ENCODE measurements at places on chromosomes 1 and 21.

- DNase-seq = no peak
Measured at GRCh38 chr1:86773341-86774288, 69.2 kb downstream of the SH3GLB1 start.

DNA sequence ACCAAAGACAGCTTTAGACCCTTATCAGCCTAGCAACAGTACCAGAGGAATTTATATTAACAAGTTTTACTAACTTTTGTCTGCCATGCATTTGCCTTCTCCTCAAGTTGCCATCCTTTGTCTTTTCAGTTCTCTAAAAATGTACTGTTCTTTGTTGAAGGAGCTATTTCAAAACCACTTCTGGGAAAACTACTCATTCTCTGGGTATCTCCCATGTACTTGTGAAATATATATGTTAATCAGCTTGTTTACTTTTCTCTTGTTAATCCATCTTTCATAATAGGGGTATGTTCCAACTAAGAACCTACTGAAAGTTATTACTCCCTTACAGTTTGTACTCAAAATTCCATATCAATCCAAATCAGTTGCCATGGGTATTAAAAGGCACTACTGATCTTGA lies 16.3 kb downstream of the DPYD start:
- no peak for DNase-seq

DNA sequence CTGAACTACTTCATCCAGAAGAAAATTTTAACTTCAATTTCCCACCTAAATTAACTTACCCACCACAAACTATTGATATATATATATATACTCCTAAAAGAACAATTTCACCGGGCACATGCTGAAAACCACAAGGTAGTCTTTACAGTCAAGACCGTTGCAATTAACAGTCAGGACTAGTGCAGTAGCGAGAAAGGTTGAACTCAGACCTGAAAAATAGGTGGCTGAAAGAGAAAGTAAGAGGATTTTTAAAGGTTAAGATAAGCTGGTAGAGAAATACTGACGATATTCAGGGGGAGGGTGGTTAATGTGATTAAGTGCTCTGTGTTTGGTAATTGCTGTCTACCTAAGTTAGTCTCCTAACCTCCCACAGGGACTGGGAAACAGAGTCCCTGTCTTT lies 1153.5 kb upstream of the TMPRSS15 start:
- no peak for DNase-seq

DNA sequence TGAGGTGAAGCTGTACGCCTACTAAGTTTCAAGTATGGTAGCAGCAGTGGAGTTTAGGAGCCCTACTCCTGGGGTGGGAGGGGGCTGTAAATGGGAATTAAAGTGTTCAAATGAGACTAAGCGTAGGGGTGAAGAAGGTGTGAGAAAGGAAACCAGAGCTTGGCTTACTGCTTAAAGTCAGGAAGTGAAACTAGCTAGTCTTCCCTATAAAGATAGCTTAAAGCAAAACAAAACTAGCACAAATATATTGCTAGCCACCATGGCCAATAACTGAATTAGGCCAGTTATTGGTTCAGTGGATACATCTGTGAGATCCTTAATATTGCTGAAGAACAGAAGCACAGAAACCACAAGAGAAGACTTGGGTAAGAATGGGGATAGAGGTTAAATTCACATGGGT lies 492.2 kb upstream of the PKN2 start:
- no peak for DNase-seq

DNA sequence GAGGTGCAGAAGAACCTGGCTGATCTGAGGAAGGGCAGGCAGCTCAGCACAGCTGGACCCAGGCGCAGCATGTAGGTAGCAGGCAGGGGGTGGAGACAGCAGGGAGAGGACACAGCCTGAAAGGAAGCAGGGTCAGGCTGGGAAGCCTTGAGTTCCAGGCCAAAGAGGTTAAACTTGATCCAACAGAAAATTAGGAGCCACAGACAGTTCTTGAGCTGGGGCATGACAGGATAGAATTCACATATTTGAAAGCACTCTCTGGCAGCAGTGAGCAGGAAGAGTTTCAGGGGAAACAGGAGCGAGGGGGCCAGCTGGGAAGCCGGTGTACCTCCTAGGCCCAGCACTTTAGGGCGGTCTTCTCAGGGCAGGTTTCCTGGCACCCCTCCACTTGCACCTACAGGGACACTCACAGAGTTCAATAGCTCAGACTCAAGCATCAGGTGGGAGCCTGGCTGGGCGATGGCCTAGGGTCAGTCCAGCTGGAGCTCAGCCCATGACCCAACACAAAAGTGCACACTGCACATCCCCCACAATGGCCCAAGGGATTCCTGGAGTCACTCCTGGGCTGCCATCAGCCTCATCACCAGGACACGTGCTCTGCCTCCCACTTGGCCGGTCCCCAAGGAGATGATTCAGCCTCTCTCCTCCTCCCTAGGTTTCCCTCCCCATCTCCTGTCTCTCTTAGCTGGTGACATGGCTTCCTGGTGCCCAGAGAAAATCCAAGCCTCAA lies 22.7 kb downstream of the MATN1 start:
- DNase-seq = no peak

- peak; percentile 23 for DNase-seq
Measured at GRCh38 chr1:23916209-23917131, 3.3 kb upstream of the CNR2 start.

DNA sequence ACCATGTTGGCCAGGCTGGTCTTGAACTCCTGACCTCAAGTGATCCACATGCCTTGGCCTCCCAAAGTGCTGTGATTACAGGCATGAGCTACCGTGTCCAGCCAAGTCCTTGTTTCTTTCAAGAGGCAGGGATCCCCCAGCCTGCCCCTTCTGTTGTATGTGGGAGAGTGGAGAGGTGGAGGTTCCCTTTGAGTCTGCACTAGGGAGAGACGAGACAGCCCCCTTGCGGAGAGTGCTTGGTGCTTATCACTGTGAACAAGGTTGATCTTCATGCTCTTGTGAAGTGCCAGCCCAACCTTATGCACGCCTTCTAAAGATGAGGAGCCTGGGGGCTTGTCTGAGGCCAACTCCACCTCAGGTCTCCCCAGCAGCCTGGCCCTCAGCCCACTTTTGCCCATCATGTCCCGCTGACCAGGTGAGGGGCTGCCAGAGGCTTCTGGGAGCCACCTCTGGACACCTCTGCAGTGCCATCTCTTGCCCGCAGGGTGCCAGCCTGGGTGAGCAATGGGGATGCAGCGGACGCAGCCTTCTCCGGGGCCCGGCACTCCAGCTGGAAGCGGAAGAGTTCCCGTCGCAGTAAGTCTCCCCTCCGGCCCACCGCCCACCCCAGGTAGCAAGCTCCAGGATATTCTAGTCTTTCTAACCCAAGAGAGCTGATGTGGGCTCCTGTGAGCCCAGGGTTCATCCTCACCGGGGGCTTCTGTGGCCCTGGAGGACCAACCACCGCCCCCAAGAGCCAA lies 62.3 kb downstream of the ARHGEF10L start:
- DNase-seq = no peak

- no peak for DNase-seq
Measured at GRCh38 chr1:218380125-218380977, 35.2 kb downstream of the TGFB2 start.

- no peak for DNase-seq
Measured at GRCh38 chr1:67213164-67213563, 46.9 kb downstream of the IL23R start.

DNA sequence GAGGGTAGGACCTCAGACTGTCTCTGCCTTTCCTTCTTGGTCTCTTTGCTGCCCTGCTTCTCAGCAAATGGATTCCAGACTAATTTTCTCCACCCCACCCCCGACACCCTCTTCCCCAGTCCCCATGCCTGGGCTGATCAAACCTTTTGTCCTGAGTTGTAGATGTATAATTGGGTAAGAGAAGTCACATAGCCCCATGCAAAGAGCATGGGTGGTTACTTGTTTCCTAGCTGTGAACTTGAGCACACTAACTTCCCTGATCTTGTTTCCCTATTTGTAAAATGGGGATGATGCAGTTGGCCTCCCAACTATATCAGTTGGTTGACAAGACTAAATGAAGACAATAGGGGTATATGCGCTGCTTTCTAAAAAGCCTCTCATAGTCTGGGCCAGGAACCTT lies 9.2 kb downstream of the PADI6 start:
- DNase-seq = no peak

DNA sequence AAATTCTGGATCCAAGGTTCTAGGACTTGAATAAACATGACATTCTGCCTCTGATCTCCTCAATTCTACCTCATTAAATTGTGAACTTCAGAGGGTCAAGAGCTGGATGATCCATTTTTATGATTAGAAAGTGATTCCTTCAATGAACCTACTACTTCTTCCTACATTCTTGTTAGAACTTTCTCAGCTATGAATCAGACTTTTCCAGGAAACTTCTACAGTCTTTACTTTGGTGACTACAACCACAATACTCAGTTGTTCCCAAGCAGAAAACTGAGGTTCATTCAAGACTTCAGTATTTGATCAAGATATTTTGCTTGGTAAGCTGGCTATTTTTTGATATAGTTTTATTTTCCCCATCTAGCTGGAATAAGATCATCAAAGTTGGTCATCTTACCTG lies 51.4 kb downstream of the CDC7 start:
- no peak for DNase-seq

DNA sequence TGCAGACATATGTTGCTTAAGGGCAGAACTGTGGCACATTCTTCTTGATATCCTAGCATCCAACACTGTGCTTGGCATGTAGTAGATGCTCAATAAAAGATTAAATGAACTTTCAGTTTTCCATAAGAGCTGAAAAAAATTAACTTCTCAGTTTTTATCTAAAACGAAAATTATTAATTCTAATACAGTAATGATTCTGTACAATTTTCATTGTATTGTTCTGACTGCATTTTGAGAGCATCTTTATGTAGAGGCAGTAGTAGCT lies 46.6 kb downstream of the FGGY start:
- no peak for DNase-seq

- no peak for DNase-seq
Measured at GRCh38 chr1:116483481-116484309, 87.1 kb downstream of the CD58 start.

DNA sequence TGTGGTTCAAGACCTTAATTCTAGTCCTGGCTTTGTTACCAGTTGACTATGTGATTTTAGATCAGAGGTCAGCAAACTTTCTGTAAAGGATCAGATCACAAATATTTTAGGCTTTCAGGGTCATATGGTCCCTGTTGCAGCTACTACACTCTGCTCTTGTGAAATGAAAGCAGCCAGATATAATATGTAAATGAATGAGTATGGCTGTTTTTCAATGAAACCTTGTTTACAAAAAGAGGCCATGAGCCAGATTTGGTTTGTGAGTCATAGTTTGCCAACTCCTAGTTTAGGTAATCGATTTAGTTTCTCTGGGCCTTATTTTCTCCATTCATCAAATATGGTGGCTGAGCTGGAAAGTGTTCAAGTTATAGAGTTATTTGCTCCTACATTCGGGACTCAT lies 346.7 kb downstream of the NUF2 start:
- no peak for DNase-seq

GRCh38 chr1:114126261-114127095 lies 27.2 kb downstream of the SYT6 start:
- DNase-seq = no peak

DNA sequence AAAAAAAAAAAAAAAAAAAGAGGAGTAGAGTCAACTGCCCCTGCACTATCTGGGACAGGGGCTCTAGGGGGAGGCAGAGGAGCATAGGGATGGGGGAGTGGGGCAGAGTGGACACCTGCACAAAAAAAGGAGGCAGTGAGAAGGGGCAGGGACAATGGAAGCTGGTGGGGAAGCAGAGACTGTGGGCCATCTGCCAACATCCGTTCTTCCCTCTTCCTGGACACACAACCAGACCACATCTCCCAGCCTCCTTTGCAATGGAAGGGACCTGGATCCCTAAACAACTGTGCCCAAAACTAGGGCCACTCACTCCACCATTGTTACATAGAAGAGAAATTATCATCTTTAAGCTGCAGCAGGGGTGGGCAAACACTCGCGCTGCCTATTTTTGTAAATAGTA lies 38.4 kb downstream of the NEK2 start:
- DNase-seq = no peak

- DNase-seq = no peak
Measured at GRCh38 chr1:170804419-170804818, 130.9 kb upstream of the MROH9 start.

- no peak for DNase-seq
Measured at GRCh38 chr1:76950306-76950705, 83.0 kb downstream of the ST6GALNAC5 start.

- no peak for DNase-seq
Measured at GRCh38 chr21:32993894-32994293, 31.8 kb upstream of the OLIG2 start.

DNA sequence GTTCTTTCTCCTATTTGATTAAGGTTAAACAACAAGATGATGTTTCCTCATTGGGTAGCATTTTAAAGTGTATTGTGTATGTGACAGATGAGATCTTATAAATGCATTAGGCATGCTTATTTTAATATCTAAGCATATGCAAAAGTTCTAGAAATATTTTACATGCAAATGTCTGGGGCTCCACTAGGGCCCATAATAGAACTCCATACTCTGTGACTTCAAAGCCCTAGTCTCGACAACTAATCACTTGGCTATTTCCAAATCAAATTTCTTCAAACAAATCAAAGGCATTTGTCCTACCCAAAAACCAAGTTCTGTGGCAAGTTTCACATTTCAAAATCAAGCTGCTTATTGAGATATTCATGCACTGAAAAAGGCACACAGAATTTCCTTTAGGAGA lies 385.6 kb upstream of the ST6GALNAC5 start:
- no peak for DNase-seq

DNA sequence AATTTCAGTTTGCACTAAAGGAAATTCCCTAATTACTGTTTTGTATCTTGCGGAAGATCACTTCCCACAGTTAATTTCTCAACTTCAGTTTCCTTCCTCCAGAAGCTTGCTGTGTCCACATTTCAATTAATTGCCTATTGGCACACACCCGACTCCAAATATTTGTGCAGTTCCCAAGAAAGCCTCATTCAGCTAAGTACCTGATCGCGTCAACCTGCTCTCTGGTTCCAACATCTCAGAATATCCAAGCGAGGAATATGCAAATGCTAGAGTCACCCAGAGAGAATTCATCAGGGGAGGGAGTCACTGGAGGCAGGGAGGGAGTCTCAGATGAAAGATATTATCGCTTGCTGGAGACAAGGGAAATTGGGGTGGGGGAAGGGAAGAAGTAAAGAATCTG lies 351.3 kb downstream of the RRAGC start:
- DNase-seq = no peak

DNA sequence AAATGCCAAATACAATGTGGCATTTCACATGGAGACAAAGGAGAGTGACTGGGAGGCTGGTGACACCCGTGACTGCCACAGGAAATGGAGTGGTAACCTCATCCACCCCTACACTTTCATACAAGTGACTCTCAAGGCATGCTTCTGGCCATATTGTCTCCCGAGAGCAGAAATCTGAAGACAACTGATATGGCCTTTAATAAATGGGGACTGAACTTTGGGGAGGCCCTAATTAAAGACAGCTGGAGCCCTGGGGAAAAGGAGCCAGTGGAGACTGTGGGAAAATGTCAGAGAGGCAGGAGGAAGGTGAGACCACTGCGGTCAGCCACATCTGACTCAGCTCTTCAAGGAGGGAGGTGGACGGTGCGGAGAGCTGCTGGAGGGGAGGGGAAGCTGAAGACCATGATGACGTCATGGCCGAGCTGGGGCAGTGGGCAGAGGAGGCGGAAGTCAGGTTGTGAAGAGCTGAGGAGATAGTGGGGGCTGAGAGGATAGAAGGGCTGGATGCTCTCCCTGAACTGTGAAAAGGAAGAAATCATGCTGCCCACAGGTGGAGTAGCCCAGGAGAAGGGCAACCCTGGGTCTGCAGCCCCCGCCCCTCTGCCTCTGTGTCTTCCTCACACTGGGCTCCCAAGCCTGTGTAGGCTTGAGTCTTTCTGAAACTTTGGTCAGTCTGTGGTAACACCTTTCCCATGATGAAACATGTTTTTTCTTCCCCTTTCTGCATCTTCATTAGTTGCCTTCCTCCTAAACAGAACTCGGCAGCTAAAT lies 14.0 kb upstream of the NCF2 start:
- no peak for DNase-seq
